RPMI7951 (cell line): ENCODE measurements at places on chromosomes 5 and 9.
A peak's percentile ranks its signal among the peaks of the same experiment; 100 is the strongest.

- no peak for DNase-seq
Observed at GRCh38 chr5:180318456-180319089, 26.7 kb upstream of the MAPK9 start.

DNA sequence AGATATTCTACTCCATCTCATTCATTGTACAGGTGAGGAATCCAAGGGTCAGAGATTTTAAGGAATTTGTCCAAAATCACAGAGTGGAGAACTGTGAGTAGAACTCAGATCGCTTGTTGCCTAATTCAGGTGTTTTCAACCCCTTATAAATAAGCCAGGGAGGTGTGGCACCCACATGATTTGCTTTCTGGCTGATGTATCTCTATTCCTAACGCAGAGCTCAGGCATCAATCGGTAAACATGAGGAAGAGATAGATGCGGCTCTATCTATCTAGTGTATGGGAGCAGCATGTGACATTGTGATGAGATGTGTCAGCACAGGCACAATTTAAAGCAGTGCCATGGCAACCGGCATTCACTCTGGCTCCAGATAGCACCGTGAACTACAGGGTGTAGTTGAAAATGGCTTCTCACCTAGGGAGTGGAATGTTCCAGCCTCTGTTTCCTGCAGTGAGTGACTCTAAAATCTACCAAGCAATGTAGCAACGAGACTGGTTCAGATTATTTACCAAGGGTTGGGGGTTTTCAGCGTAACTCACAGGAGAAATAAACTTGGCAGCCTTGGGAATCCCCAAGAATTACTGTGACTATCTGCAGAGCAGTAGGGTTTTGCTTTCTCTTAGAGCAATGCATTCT lies 53.4 kb upstream of the SUB1 start:
- peak; percentile 79 for DNase-seq

- DNase-seq = no peak
Observed at GRCh38 chr9:8872802-8873201, 1073.2 kb upstream of the DMAC1 start.

DNA sequence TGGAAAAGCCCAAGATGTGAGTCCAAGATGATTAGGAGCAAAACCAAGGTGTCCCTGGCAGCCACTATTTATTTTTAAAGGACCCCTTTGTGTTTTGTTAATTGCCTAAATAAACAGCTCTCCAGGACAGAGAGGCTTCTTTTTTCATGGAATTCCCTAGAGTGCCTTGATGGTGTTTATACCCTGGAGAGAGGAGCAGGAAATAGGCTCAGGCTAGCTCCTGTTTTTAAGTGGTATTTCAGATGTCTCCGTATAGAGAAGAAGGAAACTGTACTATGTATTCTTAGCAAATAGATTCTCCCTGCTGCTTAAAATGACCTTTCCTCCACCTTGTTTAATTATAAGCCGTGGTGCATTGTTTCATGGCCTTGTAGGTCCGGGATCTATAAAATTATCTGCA lies 292.4 kb downstream of the CD180 start:
- no peak for DNase-seq

DNA sequence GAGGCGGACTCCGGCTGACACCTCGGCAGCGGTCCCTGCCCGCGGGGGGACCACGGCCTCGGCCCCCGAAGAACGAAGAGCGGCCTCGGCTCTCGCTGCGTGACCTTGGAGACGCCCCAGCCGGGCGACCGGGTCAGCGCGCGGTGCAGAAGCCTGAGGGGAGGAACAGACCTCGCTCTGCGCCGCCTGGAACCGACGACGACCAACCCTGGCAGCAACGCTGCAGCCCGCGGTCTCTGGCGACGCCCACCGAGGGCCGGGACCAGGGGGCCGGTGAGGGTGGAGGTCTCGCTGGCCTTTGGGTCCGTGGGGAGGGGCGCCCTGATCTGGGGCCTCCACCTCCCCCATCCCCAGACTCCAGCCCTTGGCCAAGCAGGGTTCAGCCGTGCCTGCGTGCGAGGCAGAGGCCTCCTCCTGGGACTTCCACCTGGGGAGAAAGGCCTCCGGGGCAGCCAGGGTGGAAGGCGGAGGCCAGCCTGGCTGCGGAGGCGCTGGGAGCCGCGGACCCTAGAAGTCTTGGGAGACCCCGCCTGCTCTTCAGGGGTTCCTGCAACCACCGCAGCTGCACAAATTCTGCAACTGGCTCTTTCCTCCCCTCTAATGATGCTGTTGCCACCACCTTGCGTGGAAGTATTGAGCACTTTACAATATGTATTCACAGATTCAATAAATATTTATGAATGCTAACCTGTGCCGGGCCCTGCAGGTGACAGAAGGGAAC lies 44.3 kb upstream of the SLC12A7 start:
- no peak for DNase-seq

DNA sequence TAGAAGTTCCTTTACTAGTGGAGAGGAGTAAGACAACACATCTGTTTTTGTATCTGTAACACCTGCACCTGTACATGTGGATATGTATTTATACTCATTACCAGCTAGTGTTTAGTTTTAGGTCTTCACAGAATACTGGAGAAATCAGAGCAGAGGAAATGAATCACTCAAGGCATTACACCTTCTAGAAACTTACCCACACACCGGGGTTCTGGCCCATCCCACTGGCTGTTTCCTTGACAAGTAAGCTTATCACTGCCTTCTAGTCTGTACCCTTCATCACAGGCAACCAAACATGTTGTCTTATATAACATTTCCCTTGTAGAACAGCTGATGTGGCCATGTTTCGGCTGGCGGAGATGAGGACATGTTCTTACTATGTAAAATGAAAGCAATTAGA lies 76.7 kb downstream of the SVEP1 start:
- DNase-seq = no peak

- no peak for DNase-seq
Observed at GRCh38 chr9:122126331-122127261, 33.0 kb downstream of the NDUFA8 start.

DNA sequence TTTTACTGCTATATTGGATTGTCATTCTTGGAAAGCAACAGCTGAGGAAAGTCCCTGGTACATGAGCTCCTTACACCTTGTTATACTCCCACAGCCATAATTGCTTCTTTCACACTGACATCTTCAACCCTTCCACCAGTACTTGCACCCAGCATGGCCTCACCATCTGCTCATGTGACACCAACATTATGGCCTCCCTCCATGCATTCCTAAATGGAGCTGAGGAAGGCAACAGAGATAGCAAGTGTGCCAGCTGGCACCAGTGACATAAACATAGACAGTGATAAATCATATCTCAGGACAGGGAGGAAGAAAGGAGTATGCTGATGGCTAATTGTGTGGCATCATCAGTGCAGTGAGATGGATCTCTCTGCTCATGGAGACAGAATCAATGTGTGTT lies 119.5 kb downstream of the BAAT start:
- DNase-seq = no peak

DNA sequence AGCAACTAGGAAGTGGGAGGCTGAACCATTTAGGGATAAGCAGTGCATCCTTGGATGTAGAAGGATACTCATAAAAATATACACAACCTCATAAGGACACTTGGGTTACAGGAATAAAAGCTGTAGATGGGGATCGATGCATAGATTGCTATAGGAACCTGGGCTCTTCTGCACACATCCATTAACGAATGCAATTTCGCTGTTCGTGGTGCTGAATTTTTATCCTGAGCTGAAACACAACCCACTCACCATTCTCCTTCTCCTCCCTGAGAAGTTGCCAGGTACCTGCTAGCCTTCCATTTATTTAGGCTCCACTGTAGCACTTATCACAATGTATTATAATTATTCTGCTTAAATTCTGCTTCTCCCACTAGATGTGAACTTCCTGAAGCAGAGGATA lies 320.6 kb upstream of the BRINP1 start:
- DNase-seq = no peak

- no peak for DNase-seq
Observed at GRCh38 chr5:166024970-166025369, 2266.5 kb upstream of the WWC1 start.

GRCh38 chr9:117459913-117460312 lies 45.1 kb upstream of the ASTN2 start:
- DNase-seq = no peak

GRCh38 chr5:132396589-132397031 lies 27.1 kb downstream of the SLC22A5 start:
- peak; percentile 90 for DNase-seq

DNA sequence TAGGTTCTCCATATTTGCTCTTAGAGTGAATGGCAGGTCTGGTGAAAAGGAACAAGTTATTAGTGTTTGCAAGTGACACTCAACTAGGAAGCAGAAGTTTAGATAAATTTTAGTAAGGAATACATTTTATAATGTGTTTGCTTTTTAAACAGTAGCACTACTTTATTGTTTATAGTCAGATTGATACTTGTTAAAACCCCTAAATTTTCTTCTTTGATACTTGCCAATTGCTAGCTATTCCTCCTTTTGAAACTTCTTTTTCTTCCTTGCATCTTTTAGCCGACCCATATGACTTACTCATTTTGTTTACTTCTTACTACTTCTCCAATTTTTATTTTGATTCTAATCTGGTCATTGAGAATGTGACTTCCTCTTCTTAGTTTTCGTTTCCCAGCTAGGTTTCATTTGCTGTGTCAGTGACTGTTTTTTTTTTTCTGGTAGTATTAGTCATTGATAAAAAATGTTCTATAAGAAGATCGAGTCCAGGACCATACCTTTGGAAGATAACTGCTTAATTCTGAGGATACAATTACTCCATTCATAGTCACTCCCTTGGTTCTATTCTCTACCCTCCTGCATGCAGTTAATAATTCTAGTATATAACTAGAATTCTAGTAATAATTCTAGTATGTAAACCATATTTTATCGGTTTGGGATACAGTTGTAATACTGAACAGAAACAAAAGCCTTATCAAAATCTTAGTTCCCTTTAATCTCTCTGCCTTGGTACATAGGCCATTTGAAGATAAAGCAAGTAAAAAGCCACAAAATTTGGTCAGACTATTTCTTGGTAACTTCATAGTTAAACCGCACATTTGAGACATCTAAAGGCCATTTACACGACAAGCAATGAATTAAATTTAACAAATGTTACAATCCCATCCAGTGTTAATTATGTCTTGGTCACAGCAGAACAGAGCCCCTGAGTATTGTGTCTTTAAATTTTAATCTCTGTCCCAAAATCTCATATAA lies 2.8 kb upstream of the RICTOR start:
- DNase-seq = peak; percentile 57

DNA sequence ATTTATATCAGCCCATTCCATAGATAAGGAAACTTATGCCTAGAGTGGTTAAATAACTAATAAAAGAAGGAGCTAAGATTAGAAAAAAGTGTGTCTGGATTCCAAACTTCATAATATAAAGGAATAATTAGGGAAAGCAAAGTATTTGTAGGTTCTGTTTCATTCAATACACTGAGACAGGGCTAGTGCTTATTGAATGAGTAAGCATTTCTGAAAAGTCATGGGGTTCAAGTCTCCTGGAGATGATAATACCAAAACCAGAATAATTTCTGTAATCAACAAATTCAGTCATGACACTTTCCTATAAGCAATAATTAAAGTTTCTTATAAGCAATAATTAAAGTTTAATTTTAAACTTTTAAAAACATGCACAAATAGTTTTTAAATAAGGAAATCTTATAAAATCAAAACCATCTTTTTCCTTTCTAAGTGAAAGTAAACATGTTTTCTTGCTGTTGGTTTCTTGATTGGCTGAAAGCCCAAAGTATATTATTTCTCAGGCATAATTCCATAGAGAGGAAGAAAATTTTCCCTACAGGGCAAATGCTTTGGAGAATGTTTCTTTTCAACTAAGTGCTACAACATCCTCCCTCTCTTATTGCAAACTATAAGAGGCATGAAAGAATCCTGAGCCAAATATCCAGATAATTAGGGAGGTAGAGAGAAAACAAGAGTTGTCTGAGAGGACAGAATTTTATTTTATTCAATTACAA lies 510.2 kb downstream of the PRELID2 start:
- DNase-seq = no peak

DNA sequence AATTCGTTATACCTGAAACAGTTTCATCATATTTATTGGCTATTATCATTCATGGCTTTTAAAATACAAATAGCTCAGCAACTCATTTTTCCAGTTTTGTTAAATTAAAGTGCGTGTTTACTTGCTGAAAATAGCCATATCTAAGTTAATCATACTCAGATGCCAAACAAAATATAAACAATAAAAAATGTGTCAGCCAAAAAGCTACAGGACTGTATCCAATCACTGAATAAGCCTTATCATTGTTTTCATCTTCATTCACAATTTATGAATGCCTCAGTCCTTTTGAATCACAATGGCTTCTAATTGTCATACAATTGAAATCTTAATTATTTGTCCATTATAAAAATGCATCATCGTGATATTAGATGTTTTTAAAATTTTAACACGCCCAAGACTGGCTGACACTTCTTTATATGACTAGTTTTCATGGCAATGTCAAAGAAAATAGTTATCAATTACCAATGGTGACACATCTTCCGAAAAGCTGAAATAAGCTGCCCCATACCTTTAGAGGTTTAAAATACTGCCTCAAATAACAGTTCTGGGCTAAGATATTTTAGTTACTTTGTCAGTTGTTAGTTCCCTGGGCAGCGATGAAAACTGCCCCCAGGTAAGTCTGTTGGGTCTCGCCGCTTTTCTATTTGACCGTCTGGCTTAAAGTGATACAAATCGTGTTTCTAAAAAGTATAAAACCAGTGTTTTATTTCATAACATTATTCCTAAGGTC lies 1.8 kb downstream of the NFIB start:
- no peak for DNase-seq
